ENCODE measurements at places on chromosomes 7 and 10. TPM values are rescaled to one million over a fixed set of nuclear protein-coding genes. Genes with fewer than 3 reads are reported as not detected.

Gene POLR2J2
- total RNA-seq = 13.4 TPM

Gene CALHM2
- 0.44 TPM for total RNA-seq

Gene SLC25A28
- 27.1 TPM for total RNA-seq

Gene RNF133
- not detected for total RNA-seq

Gene MSS51
- total RNA-seq = 3.5 TPM

Gene TUBB8
- total RNA-seq = 1.1 TPM

Gene UTF1
- total RNA-seq = 0.61 TPM

Gene SPDYE8
- total RNA-seq = not detected

Gene PLEKHA1
- 31.4 TPM for total RNA-seq

Gene DDC
- 3.8 TPM for total RNA-seq

Gene MUC3A
- 6.3 TPM for total RNA-seq

Gene DCLRE1A
- total RNA-seq = 2.8 TPM

Gene KRIT1
- 37.8 TPM for total RNA-seq

Gene TMED4
- total RNA-seq = 90.7 TPM

Gene CHST15
- 2.4 TPM for total RNA-seq

Gene PIK3AP1
- 0.49 TPM for total RNA-seq

Gene NPC1L1
- not detected for total RNA-seq

Gene RNF32
- 2.2 TPM for total RNA-seq

Gene CCL24
- not detected for total RNA-seq

Gene WASHC2C
- 86.6 TPM for total RNA-seq

Gene TMEM229A
- total RNA-seq = not detected

Gene FAM13C
- 17.8 TPM for total RNA-seq

Gene ADRA2A
- total RNA-seq = 0.32 TPM

Gene ING3
- total RNA-seq = 14.9 TPM

Gene LIPK
- not detected for total RNA-seq

Gene C7orf33
- not detected for total RNA-seq

Gene PRKRIP1
- total RNA-seq = 31.0 TPM

Gene TPK1
- total RNA-seq = 2.6 TPM

Gene TWNK
- total RNA-seq = 10.1 TPM

Gene AUTS2
- total RNA-seq = 300 TPM

Gene CNNM1
- 0.10 TPM for total RNA-seq

Gene ALKBH4
- 9.8 TPM for total RNA-seq

Gene CLRN3
- not detected for total RNA-seq

Gene FAM25C
- not detected for total RNA-seq

Gene GAD2
- not detected for total RNA-seq
